HEK293T (cell line): ENCODE measurements at places on chromosomes 16 and 17.

DNA sequence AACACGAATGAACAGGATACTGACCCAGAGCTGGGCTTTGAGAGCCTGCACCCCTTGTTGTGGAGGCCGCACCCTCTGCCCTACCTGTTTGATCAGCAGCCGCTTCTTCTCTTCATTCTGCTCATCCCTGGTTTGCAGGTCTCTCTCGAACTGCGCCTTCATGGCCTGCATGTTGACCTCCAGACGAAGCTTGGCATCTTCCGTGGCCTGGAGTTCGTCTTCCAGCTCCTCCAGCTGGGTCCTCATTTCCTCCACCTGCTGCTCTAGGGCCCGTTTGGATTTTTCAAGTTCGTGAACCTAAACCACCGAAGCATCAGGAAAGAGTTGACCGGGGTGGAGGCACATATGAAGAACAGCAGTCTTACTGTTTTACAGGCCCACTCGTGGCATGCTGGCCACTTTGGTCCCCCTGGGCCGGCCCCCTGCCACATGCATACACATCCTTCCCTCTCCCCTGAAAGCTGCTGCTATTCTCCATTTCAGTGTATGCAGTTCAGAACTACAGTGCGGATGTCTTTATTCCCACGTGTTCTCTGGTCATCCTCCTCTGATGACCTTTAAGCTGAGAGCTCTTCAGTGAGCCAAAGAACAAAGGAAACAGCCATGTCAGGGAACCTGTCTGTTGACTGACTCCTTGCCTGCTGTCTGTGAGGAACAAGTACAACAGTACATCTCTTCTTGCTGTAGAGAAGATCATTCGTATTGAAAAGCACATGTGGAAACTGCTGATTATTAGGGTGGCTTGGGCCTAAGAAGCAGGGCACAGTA lies 54.8 kb downstream of the NDEL1 start:
- DNase-seq, result no peak

DNA sequence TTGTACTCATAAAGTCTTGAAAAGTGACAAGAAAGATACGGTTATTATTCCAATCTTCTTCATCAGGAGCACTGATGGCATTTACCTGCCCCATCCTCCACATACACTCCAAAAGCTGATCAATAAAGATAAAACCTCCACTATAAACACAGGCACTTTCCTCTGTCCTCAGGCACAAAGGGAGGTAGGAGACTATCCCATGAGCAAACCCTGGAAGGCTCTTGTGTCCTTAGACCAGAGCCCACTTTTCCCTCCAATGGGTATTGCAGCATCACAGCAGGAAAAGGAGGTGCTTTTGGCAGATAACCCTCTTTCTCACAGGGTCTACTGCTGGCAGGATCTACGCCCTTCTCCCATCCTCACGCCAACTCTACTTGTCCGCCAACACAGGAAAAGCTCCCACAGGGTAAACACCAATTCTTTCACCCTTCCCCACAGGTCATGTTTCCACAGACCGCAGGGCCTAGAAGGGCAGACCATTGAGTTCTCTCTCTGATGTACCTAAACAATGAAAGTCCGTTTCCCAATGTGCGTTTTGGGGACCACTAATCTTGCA lies 28.7 kb downstream of the NXPH3 start:
- no peak for DNase-seq

DNA sequence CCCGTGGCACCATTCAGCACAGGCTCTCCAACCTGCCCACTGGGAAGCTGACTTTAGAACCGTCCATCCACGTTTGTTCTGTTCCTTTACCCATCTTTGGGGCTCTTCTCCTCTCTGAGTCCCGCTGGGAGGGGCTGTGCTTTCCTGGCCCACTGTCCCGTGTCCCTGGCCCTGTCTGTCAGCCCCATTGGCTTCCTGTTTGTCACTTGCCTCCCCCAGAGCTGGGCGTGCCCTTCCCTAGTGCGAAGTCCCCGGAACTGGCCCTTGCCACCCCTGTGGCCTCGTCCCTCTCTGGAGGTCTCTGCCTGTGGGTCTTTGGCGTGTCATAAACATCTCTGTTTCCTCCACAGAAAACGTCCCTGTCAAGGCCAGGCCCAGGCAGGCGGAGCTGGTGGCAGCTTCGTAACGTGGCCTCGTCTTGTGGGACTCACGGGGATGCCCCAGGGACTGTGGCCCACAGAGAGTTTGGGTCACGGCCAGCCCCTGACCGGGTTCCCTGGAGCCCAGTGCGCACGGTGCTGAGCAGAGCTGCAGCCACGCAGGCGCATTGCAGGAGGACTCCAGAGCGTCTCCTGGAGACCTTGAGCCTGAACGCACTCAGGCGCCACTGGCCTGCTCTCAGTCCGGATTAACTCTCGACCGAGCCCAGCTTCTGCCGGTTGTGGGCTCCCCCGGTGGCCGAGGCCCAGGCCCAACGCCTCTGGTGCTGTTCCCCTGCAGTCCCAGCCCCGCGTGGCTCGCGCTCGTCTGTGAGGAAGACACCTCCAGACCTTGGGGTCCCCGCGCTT lies 7.3 kb downstream of the CHMP6 start:
- DNase-seq, result no peak

GRCh38 chr17:4678448-4679026 lies 25.4 kb downstream of the PELP1 start:
- no peak for DNase-seq

GRCh38 chr17:2183346-2183745 lies 120.2 kb downstream of the SMG6 start:
- DNase-seq, result no peak

- no peak for DNase-seq
Measured at GRCh38 chr16:66014221-66014620, 352.3 kb upstream of the CDH5 start.

DNA sequence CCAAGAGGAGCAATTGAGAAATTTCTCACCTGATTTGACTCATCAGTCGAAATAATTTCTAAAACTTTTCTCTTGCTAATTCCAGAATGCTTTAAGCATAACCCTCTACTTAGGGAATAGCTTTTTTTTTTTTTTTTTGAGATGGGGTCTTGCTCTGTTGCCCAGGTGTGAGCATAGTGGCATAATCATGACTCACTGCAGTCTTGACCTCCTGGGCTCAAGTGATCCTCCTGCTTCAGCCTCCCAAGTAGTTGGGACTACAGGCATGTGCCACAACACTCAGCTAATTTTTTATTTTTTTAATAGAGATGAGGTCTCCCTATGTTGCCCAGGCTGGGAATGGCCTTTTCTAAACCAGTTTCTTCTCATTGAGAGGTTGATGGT lies 13.7 kb upstream of the NFATC3 start:
- DNase-seq, result no peak

DNA sequence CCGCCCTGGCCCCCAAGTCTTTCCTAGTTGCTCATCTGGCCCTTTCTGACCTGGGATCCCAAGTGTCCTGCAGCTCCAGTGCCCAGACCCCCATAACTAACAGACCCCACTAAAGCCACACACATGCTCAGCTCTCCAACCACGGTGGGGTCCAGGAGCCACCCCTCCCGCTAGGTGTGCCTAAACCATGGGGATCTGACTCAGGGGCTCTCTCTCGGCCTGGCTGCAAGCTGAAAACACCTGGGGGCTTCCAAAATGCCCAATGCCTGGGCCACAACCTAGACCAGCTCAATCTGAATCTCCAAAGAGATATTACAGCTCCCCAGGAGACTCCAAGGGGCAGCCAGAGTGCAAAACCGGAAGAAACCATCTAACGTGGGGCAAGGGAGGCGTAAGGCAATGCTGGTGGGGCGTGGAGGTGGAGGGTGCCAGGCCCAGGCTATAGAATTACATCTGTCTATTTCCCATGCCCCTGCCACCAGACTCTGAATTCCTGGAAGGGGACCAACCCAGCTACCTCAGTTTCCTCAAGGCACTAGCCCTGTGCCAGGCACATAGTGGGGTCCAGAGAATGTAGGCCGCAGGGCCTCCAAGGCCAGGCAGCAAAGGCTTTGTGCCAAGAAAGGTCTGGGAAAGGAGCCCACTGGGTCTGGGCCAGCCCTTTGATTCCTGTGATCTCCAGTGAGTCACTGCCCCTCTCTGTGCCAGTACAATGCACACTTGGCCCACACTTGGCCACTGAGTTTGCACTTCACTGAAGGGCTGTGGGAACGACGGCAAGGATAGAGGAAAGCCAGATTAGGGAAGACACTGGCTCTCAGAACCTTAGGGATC lies 3.3 kb downstream of the CD2BP2 start:
- no peak for DNase-seq

DNA sequence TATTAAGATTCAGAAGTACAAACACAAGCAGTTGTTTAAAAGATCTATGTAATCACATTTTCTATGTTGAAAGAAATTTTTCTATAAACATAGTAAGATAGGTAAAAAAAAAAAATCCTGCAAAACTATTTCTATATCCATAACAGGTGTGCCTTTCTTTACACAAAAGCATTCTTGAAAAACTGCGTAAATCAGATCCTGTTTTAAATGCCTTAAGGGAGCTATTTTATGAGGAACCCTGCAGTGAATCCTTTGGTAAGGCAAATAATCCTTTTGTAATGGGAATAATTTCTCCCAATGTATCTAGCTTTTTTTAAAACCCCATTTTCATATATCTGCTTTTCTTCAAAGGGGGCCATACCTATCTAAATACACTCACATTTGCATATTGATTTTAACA lies 157.3 kb downstream of the AATF start:
- no peak for DNase-seq

- DNase-seq, result no peak
Measured at GRCh38 chr17:78944956-78945355, 19.8 kb upstream of the TIMP2 start.

DNA sequence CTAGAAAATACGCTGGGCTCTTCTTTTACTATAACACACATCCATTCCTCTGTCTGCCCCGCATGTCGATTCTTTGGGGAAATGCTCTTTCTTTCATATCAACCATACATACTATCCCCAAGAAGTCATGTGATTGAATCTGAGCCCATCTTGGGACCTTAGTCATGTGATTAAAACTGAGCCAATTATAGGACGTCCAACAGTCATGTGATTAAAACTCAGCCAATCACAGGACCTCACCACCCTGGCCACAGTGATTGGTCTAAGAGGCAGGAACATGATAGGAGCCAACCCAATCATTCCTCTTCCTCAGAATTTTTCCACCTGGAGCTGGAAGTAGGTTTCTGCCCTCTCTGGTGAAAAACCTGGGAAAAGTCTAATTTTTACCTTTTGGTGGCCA lies 78.8 kb downstream of the TMEM114 start:
- DNase-seq, result no peak

GRCh38 chr17:32912218-32912897 lies 15.6 kb upstream of the TMEM98 start:
- peak; percentile 41 for DNase-seq

DNA sequence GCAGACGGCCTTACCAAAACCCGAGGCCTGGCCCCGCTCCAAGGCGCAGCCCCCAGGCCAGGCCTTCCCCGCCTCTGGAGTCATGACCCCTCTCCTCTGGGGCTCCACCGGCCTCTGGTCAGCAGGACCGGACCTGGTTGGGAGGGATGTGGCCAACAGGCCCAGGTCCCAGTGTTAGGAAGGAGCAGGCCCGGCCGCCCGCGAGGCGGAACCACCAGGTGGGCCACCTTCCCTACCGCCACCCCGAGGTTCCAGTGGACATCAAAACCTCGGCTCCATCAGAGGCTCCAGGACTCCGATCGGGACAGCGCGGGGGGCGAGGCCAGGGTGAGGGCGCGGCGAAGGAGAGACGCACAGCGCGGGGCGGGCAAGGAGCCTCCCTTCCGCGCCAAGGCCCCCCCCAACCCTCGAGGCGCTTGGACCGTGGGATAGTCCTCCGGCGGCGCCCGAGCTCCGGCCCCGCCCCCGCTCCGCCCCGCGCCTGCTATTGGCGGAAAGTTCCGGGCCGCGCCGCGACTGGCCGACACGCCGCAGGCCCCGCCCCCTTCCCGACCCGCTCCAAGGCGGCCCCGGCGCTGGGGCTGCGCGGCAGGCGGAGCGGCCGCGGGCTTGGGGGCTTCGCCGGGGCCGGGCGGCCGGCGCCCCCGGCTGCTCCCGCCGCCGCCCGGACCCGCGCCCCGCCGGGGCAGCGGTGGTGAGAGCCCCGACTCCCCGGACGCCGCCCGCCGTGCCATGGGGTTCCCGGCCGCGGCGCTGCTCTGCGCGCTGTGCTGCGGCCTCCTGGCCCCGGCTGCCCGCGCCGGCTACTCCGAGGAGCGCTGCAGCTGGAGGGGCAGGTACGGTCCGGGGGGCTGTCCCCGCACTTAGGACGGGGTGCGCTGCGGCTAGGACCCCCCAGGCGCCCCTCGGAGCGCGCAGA lies at the start of gene METRN:
Gene METRN, plus strand, starts transcription at position 561 of the 919 bp plus-strand sequence. Its CDS starts 172 bp downstream, at position 733.
- DNase-seq, result peak; percentile 85

DNA sequence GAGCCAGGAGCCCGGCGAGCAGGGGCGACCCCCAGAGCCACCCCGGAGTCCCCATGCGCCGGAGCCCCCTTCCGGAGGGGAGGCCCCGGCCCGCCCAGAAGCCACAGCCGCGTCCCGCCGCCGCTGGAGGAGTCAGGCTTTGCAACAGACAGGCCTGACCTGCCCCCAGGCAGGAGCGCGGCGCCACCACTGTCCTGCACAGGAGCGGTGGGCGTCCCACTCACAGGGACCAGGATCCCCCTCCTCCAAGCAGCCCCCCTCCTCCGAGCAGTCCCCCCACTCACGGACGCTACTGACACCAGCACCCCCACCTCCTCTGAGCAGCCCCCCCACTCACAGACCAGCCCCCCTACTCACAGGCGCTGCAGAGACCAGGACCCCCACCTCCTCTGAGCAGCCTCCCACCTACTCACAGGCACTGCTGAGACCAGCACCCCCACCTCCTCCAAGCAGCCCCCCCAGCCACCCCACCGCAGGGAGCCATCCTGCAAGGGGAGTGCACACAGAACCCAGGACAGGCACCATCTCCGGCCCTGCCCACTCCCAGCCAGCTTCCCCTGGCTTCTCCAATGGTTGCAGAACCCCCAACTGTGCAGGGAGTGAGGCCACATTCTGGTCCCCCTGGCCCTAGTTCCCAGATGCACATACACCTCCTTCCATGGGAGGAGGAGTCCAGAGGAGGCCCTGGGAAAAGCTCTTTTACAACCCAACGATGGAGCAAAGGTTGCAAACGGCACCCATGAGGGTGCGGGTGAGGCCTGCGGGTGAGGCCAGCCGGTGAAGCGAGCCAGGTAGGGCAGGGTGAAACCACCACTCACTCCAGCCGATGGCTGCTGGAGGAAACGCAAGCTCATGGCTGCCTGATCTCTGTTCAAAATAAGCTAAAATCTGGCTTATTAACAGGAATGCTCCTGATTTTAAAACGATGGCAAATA lies 69.9 kb downstream of the ABR start:
- DNase-seq, result no peak

DNA sequence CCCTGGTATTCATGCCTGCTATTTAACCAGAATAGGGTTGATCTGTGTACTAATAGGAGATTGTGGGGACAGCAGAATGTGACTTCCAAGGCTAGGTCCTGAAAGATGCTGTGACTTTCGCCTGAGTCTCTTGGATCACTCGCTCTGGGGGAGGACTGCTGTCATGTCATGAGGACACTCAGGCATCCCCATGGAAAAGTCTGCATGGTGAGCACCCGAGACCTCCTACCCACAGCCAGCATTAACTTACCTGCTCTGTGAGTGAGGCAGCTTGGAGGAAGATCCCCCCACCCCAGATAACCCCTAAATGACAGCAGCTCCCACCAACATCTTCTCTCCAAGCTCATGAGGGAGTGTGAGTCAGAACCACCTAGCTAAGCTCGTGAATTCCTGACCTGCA lies 30.3 kb upstream of the C16orf78 start:
- no peak for DNase-seq

- DNase-seq, result no peak
Measured at GRCh38 chr16:86011532-86011931, 112.6 kb downstream of the IRF8 start.
